Endothelial cell (in vitro differentiated cells): ENCODE measurements at places on chromosomes 1 and 21. TPM values are rescaled to one million over a fixed set of nuclear protein-coding genes. Genes with fewer than 3 reads are reported as not detected.
A peak's percentile ranks its signal among the peaks of the same experiment; 100 is the strongest.

DNA sequence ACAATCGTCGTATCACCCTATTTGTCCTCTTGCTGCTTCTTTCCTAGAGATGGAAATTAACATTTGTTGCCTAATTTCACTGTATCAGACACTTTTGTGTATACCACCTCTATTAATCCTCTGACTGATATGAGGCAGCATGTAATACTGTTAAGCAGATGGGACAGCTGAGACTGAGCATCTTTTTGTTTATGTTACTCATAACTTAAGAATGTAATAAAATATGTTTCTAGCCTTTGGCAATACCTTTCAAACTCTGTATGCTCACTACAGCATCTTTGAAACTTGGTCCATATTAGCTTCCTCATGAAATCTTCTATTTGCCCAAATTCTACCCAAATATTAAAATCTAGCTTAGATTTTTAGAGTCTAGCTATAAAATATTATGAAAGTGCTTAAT, 2.3 kb downstream of the OR14K1 start:
- no peak for DNase-seq

DNA sequence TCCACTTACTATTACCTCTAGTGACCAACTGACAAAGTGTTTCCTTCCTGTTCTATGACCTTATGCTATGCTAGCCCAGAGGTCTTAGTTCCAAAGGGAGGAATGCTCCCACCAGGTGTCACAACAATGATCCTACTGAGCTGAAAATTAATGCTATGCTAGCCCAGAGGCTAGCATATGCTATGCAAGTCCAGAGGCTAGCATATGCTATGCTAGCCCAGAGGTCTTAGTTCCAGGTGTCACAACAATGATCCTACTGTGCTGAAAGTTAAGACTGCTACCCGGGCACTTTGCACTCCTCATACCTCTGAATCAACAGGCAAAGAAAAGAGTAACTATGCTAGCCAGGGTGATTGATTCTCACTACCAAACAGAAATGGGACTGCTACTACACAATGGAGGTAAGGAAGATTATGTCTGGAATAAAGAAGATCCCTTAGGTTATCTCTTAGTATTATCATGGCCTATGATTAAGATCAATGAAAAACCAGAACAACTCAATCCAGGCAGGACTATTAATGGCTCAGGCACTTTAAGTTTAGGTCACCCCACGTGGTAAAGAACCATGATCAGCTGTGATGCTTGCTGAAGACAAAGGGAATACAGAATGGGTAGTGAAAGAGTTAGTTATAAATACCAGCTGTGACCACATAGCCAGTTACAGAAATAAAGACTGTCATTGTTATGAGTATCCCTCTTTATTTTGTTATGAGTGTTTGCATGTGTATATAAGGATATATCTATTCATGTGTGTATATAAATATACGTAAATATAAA, 114.1 kb downstream of the CSMD2 start:
- no peak for DNase-seq

DNA sequence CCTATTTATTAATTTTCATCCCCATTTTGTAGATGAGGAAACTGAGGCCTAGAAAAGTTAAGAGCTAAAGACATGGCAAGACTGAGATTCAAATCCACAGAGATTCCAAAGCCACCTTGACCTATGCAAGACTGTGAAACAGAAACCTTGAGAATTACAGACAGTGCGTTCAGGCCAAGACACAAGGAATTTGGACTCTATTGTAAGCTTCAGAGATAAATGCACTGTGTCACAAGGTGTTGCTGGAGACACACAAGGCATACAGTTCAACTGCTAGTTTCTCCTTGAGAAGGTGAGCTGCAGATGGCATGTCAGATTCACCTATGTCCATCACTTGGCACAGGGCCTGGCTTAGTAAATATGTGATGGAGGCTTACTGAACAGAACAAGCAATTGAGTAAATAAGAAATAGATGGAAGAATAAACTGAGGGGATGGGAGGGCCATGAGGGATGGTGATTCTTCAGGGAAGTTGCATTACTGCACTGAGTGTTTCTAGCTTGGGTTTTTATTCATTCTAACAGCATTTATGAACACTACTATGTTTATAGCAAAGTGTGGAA, 215.0 kb downstream of the DAB1 start:
- no peak for DNase-seq

DNA sequence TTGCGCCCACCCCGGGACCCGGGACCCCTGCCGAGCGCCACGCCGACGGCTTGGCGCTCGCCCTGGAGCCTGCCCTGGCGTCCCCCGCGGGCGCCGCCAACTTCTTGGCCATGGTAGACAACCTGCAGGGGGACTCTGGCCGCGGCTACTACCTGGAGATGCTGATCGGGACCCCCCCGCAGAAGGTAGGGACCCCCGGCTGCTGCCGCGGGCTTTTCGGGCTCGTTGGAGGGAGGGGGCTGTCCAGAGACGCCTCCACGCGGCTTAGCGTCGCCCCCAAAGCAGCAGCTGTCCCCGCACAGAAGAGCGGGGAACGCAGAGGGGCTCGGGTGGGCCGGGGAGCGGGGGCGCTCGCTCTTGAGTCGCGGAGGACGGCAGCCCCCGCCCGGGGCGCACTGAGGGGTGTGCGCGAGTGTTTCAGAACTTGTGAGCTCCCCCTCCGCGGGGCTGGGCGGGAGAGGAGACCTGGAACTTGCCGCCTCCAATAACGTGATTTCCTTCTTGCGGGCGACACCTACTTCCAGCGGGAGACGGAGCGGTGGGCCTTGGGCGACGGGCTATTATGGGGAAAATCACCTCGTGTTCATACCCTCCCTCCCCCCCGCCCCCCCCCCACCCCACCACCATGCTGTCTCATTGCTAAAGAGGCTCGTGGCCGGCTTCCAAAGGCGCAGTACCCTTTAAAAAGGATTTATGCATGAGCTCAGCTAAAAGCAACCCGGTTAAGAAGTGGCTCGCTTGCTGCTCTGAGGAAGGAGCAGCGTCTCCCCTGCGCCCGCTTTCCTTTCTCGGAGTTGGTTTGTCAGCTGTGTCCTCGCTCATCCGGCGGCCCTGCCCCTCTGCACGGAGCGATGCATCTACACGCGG, 664 bp downstream of the BACE2 start:
- DNase-seq = peak; percentile 53

GRCh38 chr21:32212116-32212515, 66.7 kb downstream of the MIS18A start:
- DNase-seq = no peak

GRCh38 chr1:240093120-240093961, 1.7 kb downstream of the FMN2 start:
- DNase-seq = peak; percentile 29

DNA sequence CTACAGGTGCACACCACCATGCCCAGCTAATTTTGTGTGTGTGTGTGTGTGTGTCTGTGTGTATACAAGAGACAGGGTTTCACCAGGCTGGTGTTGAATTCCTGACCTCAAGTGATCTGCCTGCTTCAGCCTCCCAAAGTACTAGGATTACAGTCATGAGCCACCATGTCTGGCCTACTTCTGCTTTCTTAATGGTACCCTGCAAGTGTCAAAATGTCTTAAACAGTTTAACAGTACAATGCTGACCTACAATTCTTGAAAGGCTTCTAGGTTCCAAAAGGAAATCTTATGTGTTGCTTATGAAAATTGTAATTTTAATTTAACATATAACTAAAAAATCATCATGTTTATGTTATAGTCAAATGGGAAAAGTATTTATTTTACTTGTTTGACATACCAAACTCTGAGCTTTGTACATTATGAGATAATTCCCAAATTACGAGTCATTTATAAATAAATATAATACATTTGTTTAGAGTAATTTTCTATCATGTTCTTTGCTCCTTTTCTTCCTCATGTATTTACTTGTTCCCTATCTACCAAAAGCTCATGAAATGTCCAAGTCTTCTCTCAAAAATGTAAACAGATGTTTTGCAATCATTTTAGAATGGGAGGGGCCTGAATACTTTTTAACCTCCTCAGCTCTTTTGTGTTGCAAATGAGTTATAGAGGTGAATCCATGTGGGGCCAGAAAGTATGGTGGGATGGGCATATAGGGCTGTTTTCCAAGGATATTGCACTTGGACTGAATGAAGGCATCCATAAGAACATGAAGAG, 8.4 kb upstream of the VCAM1 start:
- DNase-seq = no peak

DNA sequence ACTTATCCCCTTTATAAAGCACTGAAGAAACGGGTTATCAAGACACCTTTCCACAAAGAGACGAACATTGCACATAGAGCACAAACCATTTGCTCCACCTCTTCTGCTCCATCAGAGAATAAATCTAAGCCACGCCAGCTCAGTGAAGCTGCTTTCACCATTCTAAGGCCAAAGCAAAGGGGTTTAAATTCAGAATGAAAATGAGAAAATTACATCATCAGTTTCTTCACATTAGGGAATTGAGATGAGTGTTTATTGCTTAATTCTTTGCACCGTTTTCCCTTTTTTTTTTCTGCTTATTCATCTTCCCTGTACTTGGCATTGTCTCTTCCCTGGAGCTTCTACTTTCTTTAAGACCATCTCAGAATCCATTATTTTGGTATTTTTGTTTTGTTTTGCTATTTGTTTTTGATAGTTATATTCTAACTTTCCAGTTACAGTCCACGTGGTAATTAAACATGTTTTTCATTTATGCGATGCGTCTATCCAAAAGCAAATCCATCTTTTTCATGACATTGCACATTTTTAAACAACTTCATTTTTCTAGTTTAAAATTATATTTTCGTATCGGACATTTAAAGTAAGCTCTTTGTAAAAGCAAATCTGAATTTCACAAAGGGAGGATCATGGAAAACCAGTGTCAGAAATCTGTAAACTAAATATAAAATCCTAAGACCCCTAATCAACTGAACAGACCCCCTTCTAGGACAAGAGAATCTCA, 1.9 kb upstream of the OR2T34 start:
- DNase-seq = no peak

- DNase-seq = no peak
These were observed 437.7 kb upstream of the KAZN start for GRCh38 chr1:14160781-14161180.

GRCh38 chr1:200400556-200400955, 9.3 kb downstream of the ZNF281 start:
- no peak for DNase-seq

DNA sequence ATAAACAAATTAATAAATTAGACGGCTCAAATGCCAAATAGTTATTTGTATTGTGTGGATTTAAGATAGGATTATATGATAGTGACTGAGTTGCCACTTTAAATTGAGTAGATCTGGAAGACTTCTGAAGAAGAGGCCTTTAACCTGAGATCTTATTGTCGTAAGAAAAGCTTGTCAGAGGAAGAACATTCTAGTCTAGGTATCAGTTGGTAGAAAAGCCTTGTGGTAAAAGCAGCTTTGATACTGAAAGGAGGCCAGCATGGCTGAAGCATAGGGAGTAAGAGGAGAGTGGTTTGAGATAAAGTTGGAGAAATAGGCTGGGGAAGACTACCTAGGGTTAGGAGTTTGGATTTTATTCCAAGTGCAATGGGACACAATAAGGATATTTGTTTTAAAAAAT, 29.1 kb downstream of the SLC30A7 start:
- DNase-seq = no peak

GRCh38 chr1:212104586-212105325, 69.2 kb downstream of the DTL start:
- no peak for DNase-seq

DNA sequence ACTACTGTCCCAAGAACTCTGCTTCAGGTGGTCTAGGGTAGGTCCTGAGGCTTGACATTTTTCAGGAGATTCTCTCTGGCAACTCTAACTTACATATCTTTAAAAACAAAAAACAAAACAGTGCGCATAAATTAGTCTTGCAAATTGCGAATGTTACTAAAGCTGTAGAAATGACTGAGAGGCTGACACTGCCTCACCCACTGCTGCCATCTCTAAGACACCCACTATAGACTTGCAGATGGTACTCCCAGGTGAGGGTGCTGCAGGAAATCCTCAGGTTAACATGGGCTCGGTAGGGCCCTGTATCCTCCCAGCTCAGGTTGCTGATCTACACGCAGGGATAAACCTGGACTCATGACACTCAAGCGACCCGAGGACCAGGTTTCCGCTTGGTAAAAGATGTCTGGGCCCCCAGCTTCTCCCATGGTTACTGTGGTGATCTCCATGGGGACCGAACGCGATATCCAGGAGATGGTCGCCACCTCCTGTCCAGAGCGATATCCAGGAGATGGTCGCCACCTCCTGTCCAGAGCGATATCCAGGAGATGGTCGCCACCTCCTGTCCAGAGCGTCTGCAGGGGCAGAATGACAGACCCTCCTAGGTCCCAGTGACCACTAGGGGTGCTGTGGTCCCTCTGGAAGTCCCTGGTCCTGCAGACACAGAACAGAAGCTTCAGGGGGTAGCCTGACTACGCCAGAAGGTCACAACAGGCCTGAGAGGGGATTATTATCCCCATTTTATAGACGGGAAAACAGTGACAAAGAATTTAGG, 16.2 kb upstream of the LY9 start:
- peak; percentile 66 for DNase-seq

DNA sequence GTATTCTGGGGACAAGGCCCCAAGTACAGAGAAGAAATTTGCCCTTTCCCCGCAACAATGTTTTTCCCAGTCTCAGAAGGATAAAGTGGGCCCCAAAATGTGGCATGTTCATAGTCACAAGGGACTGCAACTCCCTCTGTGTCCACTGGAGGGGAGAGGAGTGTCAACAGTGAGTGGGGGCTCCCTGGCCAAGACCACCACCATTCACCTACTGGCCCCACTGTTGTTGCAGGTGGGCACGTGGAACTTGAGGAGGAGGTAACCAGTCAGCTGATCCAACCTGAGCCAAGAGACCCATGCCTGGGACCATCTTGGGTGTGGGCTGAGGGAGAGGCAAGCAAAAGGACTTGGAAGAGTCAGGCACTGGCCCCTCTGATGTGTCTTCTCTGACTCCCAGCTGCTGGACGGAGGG, 777 bp downstream of the NUDT17 start:
- DNase-seq = peak; percentile 45

- peak; percentile 42 for DNase-seq
These were observed 45.6 kb downstream of the IL23R start for GRCh38 chr1:67211589-67212563.

- DNase-seq = peak; percentile 61
These were observed 6.1 kb downstream of the ADAMTS4 start for GRCh38 chr1:161192476-161193465.

- no peak for DNase-seq
These were observed 116.4 kb downstream of the CRB1 start for GRCh38 chr1:197384471-197384870.

PPM1J gene
- total RNA-seq = 1.6 TPM

AMY2A gene
- not detected for total RNA-seq

TAL1 gene
- 199 TPM for total RNA-seq

CSF3R gene
- total RNA-seq = 1.4 TPM
